Endothelial cell (in vitro differentiated cells): ENCODE measurements at places on chromosomes 2 and 18.
A peak's percentile ranks its signal among the peaks of the same experiment; 100 is the strongest.

GRCh38 chr18:33837191-33837590 lies 259.2 kb downstream of the ASXL3 start:
- H3K4me3 ChIP-seq, result no peak overlapping the region
- no peak for DNase-seq
- H3K27ac ChIP-seq, result no peak overlapping the region

DNA sequence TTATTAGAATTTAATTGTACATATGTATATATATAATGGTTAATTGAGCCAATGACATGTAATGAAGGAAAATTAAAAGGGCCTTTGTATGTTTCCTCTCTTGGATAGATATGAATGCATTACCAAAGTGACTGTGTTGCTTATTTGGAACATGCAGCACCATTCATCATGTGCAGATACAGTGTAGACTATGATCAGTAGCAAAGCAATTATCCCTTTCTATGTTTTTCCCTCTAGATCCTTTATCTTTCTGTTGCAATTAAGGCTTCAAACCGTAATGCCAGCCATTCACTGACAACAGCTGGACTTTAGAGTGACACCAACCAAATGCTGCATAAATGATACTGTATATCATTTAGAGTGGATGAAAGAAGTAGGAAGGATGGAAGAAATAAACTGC lies 565.2 kb downstream of the NRXN1 start:
- H3K4me1 ChIP-seq, result no peaks in the 10 kb centered on the region
- no peak for DNase-seq
- no peaks in the 10 kb centered on the region for H3K27me3 ChIP-seq
- H3K36me3 ChIP-seq, result no peaks in the 10 kb centered on the region

DNA sequence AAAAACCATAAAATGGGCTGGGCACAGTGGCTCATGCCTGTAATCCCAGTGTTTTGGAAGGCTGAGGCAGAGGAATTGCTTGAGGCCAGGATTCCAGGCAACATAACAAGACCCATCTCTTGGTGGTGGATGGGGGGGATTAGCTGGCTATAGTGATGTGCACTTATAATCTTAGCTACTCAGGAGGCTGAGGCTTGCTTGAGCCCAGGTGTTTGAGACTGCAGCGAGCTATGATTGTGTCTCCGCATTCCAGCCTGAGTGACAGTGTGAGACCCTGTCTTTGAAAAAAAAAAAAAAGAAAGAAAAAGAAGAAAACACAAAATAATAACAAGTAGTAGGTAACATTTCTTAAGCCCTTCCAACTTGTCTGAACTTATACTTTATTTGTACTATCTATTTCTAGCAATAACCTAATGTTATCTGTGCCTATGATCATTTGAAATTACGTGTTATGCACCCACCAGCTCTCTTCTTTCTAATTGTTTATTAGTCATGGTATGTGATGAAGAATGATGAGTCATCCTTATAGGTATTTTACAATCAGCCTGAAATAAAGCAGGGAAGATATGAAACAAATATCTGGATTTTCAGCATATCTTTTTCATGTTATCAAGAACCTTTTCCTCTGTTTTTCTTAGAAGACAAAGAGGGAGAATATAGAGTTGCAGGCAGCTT lies 129.3 kb upstream of the UNC80 start:
- H3K4me1 ChIP-seq, result no peaks in the 10 kb centered on the region
- H3K27me3 ChIP-seq, result peaks cover 3% of the 10 kb centered on the region
- H3K4me3 ChIP-seq, result no peak overlapping the region

DNA sequence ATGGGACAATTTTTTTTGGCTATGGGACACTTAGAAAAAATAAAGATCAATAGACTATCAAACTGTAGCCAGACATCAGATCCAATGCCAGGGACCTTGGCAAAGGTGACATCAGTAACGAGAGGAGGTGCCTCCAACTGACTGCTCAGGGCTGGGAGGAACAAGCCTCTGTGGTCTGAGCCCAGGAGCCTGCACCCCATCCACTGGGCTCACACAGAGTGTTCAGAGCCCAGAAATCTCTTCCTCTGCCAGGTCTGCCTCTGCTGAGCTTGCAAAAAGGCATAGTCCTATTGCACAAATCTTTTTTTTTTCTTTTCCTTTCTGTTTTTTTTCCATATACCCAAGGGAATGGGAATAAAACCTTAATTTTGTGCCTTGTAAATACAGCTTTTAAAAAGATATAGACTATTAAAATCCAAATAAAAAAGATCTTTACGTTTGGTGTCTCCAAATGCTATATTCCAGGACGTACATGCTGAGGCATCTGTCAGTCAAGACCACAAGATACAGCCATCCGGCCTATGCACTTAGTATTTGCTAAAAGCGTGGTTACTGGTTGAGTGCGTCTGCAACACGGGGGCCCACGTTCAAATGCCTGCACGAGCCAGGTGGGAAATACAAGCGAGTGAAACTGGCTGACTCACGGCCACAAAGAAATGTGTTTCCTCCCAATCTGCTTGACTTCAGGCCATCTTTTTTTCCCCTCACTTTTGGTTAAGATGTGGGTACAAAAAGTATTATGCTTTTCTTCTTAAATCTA lies 7.8 kb upstream of the ARHGAP25 start:
- no peaks in the 10 kb centered on the region for H3K36me3 ChIP-seq
- H3K27ac ChIP-seq, result no peak overlapping the region
- H3K27me3 ChIP-seq, result peaks cover 2% of the 10 kb centered on the region
- no peak overlapping the region for H3K4me3 ChIP-seq

DNA sequence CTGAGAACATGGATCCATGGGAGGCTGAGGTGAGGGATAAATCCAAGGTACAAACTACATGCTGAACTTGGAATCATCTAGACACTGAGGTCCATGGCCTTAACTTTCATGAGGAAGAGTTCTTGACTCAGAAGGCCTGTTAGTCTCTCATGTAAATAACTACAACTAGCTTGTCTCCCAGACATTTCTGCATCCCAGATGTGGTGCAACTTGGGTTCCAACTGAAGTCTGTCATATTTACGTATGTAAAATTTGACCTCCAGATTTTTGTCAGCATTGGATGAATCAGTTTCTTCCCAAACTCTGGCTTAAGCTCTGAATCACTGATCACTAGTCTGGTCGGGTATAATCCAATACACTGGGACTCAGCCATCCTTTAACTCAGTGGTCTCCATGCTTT lies 306.9 kb downstream of the PDE11A start:
- no peak overlapping the region for H3K27ac ChIP-seq
- H3K27me3 ChIP-seq, result peaks cover 4% of the 10 kb centered on the region
- peaks cover 27% of the 10 kb centered on the region for H3K4me1 ChIP-seq
- DNase-seq, result no peak
- H3K4me3 ChIP-seq, result no peak overlapping the region

GRCh38 chr2:12264146-12264545 lies 452.6 kb upstream of the TRIB2 start:
- H3K4me3 ChIP-seq, result no peak overlapping the region
- H3K27me3 ChIP-seq, result no peaks in the 10 kb centered on the region
- no peaks in the 10 kb centered on the region for H3K36me3 ChIP-seq
- no peak for DNase-seq
- H3K27ac ChIP-seq, result no peak overlapping the region

DNA sequence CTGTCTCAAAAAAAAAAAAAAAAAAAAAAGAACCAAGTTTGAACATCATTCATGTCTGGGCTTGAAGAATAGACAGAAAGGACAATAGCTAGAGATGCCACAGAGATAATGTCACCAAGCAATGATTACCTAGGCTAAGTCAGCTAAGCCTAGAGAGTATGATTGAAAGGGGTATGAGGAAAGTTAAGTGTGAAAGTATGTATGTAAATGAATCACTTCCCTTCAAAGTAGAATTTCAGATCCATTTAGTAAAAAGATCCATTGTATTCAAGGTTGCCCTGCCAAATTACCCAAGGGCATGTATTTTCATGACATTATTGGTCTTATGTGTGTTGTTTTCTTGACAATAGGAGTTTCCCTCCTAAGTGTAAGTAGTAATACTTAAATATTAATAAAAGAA lies 34.1 kb upstream of the SLC39A10 start:
- H3K36me3 ChIP-seq, result no peaks in the 10 kb centered on the region
- DNase-seq, result no peak
- H3K4me1 ChIP-seq, result peaks cover 3% of the 10 kb centered on the region
- no peak overlapping the region for H3K27ac ChIP-seq
- H3K27me3 ChIP-seq, result no peaks in the 10 kb centered on the region

- no peak for DNase-seq
- no peaks in the 10 kb centered on the region for H3K36me3 ChIP-seq
- H3K27me3 ChIP-seq, result no peaks in the 10 kb centered on the region
- no peak overlapping the region for H3K4me3 ChIP-seq
- H3K27ac ChIP-seq, result no peak overlapping the region
These were observed 27.6 kb downstream of the C2orf76 start for GRCh38 chr2:119338826-119339561.

DNA sequence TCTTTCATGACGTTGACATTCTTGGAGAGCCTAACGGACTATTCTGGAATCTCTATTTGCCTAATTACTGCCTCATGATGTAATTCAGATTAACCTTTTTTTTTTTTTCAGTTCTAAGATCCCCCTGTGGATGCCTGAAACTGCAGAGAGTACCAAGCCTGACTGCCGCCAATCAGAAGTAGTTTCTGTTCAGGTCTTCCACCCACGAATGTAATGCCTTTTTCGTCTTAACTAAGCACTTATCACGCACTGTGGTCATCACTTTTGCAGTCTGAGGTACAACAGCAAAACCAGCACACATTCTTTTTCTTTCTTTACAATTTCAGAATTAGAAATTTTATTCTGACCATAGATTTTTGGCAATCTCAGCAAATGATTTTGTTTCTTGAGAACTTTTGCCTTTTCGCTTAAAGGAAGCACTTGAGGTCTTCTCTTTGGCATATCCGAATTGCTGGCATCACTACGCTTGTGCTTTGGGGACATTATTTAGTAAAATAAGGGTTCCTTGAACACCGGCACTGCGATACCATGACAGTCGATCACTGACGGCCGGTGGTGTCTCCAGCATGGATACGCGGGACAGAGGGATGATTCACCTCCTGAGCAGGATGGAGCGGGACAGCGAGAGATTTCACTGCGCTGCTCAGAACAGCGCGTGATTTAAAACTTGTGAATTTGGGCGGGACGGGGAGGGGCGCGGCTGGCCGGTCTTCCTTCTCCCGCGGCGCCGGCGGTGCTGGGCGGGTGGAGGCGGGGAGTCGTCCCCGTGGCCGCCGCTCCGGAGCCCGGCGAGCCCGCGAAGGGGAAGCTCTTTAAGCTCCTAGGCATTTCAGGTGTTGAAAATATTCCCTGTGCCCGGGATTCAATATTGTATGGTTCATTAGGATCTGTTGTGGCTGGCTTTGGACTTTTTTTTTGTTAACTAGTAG lies 32.0 kb upstream of the GPR55 start:
- peak; percentile 33 for DNase-seq
- H3K4me1 ChIP-seq, result peaks cover 8% of the 10 kb centered on the region
- peak overlapping the region; percentile 85 for H3K4me3 ChIP-seq
- H3K27me3 ChIP-seq, result peaks cover 7% of the 10 kb centered on the region
- no peak overlapping the region for H3K27ac ChIP-seq

- H3K4me3 ChIP-seq, result no peak overlapping the region
- no peaks in the 10 kb centered on the region for H3K36me3 ChIP-seq
- no peak overlapping the region for H3K27ac ChIP-seq
- DNase-seq, result no peak
- no peaks in the 10 kb centered on the region for H3K4me1 ChIP-seq
These were observed 2.0 kb upstream of the DES start for GRCh38 chr2:219416235-219416602.

- H3K27me3 ChIP-seq, result peaks cover 4% of the 10 kb centered on the region
- no peak overlapping the region for H3K27ac ChIP-seq
- H3K4me3 ChIP-seq, result no peak overlapping the region
- H3K4me1 ChIP-seq, result peaks cover 7% of the 10 kb centered on the region
- DNase-seq, result no peak
These were observed 35.3 kb downstream of the ZCCHC2 start for GRCh38 chr18:62558015-62558663.

DNA sequence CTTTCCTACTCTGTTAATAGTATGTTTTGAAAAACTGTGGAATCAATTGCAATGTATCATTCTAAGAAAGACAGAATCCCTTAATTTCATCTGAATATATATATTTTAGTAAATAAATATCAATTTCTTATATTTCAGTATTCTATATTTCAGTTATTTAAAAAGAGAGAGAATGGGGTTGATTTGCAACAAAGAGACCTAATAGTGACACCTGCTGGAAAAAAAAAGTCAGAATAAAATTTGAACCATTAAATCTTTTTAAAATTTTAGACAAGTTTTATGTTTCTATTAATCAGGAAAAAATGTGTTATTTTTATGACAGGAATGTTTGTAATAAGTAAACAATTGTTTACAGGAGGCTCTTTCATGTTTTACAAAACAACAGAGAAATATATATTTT lies 20.7 kb upstream of the CCNT2 start:
- no peak for DNase-seq
- no peak overlapping the region for H3K27ac ChIP-seq
- no peak overlapping the region for H3K4me3 ChIP-seq
- H3K36me3 ChIP-seq, result no peaks in the 10 kb centered on the region

DNA sequence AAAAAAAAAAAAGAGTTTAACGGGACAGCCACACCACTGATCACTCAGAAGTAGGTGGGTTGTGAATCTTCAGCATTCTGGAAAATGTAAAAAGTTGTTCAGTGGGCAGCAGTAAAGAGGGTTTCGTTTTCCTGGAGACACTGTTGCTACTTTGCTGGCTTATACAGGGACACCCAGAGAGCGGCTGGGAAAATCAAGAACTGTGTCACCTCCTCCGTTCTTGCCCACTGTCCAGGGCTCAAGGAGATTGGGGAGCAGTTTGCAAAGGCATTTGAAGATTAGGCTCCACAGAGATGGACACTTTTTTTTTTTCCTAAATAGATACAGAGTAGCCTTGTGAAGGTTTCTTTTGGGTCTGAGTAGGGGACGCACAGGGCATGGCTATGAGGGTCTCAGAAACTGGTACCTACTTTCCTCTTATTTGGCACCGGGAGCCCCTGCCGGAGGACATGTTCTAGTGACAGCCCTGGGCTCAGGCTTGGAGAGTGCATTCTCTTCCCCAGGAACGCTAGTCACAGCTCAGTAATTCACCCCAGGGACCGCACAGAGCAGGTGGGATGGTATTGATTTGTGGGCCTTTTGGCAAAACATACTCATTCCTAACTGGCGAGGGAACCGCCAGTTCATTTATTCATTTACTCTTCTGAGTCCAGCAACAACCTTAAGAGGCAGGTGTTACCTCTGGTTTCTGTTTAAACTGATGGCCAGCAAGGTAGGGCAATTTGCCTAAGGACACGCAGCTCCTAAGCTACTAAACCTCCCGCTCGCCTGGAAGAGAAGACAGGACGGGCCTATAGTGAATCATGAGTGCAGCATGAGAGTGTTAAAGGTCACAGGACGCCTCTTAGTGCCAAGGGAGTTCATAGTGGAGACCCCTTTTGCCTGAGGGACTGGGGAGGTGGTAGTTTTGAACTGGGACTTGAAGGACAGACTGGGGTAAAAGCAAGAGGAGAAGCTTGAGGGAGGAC lies 53.1 kb downstream of the HPCAL1 start:
- peaks cover 5% of the 10 kb centered on the region for H3K27me3 ChIP-seq
- H3K27ac ChIP-seq, result no peak overlapping the region
- peaks cover 18% of the 10 kb centered on the region for H3K4me1 ChIP-seq
- no peak overlapping the region for H3K4me3 ChIP-seq
- peaks cover 12% of the 10 kb centered on the region for H3K36me3 ChIP-seq

- no peak for DNase-seq
- no peak overlapping the region for H3K27ac ChIP-seq
- H3K27me3 ChIP-seq, result peaks cover 2% of the 10 kb centered on the region
- H3K36me3 ChIP-seq, result no peaks in the 10 kb centered on the region
These were observed 125.6 kb downstream of the CTNNA2 start for GRCh38 chr2:79638410-79638809.
